Inflammatory macrophage (primary cell): ENCODE measurements at places on chromosomes 2 and 18.

DNA sequence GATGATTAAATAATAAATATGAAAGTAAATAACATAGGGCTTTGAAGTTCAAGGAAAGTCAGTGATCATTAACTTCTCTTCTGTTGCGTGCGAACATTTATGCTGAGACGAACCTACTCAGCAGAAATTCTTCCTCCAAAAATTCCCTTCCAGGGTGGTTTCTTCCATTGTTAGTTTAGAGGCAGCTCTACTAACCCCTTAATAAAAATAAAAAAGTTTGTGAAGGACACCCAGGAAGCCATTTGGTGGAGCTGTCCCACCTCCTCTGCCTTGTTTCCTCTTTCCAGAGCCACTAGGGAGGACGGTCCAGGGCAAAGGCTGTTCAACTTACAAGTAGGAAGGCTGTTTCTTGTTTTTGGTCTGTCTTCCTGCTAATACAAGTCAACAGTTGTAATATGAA, 2.1 kb upstream of the SMAD2 start:
- DNase-seq = peak; percentile 88

DNA sequence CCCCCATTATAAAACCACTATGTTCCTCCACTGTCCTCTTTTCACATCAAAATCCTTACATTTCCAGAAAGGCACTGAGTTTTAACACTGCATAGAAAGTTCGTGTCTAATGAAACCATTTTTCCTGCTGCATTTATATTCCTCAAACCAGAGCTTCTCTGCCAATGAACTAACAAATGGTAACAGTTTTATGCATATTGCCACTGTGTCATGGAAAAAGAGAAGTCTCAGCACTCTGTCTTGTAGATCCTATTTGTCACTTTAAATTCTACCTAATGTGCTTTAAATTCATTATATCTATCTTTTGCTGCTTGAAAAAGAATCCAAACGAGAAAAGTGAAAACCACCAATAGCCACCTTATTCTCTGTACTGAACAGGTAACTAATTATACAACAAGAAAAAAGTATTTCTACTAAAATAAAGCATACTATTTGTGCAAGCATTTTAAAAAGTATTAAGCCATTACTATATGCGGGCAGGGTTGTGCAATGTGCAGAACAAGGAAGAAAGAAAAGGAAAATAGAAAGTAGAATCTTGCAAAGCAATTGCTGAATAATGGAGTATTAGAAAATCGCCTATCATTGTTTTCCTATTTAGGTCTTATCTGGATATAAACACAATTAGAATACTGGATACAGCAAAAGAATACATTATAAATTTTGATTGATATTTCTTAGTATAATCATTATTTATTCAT, 328.9 kb downstream of the ZEB2 start:
- DNase-seq = peak; percentile 58

GRCh38 chr18:9993521-9994025, 79.8 kb downstream of the VAPA start:
- no peak for DNase-seq

GRCh38 chr18:44238454-44238853, 442.2 kb upstream of the SETBP1 start:
- no peak for DNase-seq

GRCh38 chr2:32627441-32627813, 423 bp upstream of the TTC27 start:
- DNase-seq = peak; percentile 43

- DNase-seq = no peak
These were observed 898.3 kb downstream of the CPS1 start for GRCh38 chr2:211454679-211455078.

- no peak for DNase-seq
These were observed 241.5 kb downstream of the SATB2 start for GRCh38 chr2:199216253-199216652.

- no peak for DNase-seq
These were observed 31.4 kb downstream of the SEMA4F start for GRCh38 chr2:74685408-74685807.

GRCh38 chr2:195505701-195506100, 151.3 kb upstream of the SLC39A10 start:
- no peak for DNase-seq

- DNase-seq = no peak
These were observed 94.9 kb downstream of the COBLL1 start for GRCh38 chr2:164746713-164747112.
